ENCODE measurements at places on chromosomes 11 and 22. TPM values are rescaled to one million over a fixed set of nuclear protein-coding genes. Genes with fewer than 3 reads are reported as not detected.
A peak's percentile ranks its signal among the peaks of the same experiment; 100 is the strongest.

Gene GUCY1A2
- 15.1 TPM for total RNA-seq

Gene TRIM48
- not detected for total RNA-seq

Gene C11orf52
- total RNA-seq, result 7.9 TPM

Gene APOL6
- total RNA-seq, result 1.2 TPM

Gene TBX10
- not detected for total RNA-seq

Gene SCGB1D2
- total RNA-seq, result not detected

Gene HEPN1
- not detected for total RNA-seq

Gene HMOX1
- 1.6 TPM for total RNA-seq

Gene STIM1
- 43.9 TPM for total RNA-seq

Gene PKP3
- total RNA-seq, result 65.7 TPM

Gene BTBD18
- not detected for total RNA-seq

GRCh38 chr11:84420271-84420670 lies 1134.1 kb upstream of the CCDC90B start:
- H3K4me3 ChIP-seq, result no peak overlapping the region
- no peak overlapping the region for H3K27ac ChIP-seq
- H3K36me3 ChIP-seq, result no peaks in the 10 kb centered on the region
- peaks cover 9% of the 10 kb centered on the region for H3K27me3 ChIP-seq

DNA sequence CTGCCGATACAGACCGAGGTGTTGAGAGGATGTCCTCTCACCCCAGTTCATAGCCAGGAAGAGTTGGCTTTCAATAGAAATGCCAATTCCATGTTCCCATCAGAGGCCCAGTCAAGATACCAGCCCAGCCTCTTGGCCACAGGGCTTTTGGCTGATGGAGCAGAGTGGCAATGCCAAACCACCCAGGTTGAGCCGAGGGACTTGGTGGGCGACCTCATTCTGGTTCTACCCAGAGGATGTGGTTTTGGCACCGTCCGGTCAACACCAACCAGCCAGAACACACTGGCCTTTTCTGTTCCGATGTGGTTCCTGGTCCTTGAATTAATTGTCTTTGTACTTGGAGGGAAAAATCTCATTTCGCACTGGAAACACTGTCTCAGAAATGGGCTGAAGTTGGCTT lies 60.5 kb downstream of the COMMD9 start:
- peaks cover 52% of the 10 kb centered on the region for H3K4me1 ChIP-seq
- H3K4me3 ChIP-seq, result no peak overlapping the region
- H3K36me3 ChIP-seq, result peaks cover 20% of the 10 kb centered on the region
- DNase-seq, result no peak
- no peaks in the 10 kb centered on the region for H3K27me3 ChIP-seq

- H3K27me3 ChIP-seq, result no peaks in the 10 kb centered on the region
- DNase-seq, result no peak
- H3K36me3 ChIP-seq, result peaks cover 7% of the 10 kb centered on the region
- peak overlapping the region; percentile 26 for H3K27ac ChIP-seq
- H3K4me1 ChIP-seq, result peaks cover 13% of the 10 kb centered on the region
Observed at GRCh38 chr11:121841487-121842191, 274.4 kb downstream of the BLID start.

GRCh38 chr11:1559111-1559951 lies 12.7 kb downstream of the DUSP8 start:
- H3K36me3 ChIP-seq, result no peaks in the 10 kb centered on the region
- peaks cover 7% of the 10 kb centered on the region for H3K4me1 ChIP-seq
- peaks cover 1% of the 10 kb centered on the region for H3K27me3 ChIP-seq
- H3K27ac ChIP-seq, result no peak overlapping the region

DNA sequence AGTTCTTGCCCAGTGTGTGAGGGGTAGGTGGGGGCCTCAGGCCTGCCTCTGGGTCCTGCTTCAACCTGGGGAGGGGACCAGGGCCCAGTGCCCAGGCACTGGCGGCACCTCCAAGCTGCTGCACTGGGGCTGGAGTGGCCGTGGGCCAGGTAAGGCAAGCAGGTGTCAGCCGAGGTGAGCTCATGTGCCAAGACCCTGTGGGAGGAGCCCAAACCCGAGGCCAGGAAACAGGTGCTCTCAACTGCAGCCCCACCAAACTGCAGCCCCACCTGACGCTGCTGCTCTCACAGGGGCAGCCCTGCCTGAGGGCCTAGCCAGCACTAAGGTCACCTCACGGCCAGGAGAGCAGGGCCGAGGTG lies 18.1 kb upstream of the GNB1L start:
- no peak overlapping the region for H3K4me3 ChIP-seq
- H3K4me1 ChIP-seq, result peaks cover 7% of the 10 kb centered on the region
- H3K27me3 ChIP-seq, result no peaks in the 10 kb centered on the region
- DNase-seq, result no peak

DNA sequence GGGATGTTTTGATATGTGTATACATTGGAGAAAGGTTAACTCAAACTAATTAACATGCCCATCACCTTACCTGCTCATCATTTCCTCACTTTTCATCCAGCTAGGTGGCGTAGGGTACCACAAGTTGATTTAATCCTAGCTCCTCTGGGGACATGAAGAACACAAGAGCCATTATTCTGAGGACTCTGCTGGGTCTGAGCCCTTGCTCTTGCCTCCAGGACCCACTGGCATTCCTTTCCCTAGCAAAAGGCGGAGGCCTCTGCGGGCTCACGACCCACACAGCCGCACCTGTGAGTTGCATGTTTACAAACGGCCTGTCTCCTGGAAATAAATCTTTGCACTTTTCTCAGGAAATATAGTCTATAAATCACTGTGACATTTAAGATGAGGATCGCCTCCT lies 871.9 kb downstream of the TBC1D22A start:
- no peak overlapping the region for H3K27ac ChIP-seq
- no peaks in the 10 kb centered on the region for H3K36me3 ChIP-seq
- DNase-seq, result no peak
- H3K4me1 ChIP-seq, result no peaks in the 10 kb centered on the region

DNA sequence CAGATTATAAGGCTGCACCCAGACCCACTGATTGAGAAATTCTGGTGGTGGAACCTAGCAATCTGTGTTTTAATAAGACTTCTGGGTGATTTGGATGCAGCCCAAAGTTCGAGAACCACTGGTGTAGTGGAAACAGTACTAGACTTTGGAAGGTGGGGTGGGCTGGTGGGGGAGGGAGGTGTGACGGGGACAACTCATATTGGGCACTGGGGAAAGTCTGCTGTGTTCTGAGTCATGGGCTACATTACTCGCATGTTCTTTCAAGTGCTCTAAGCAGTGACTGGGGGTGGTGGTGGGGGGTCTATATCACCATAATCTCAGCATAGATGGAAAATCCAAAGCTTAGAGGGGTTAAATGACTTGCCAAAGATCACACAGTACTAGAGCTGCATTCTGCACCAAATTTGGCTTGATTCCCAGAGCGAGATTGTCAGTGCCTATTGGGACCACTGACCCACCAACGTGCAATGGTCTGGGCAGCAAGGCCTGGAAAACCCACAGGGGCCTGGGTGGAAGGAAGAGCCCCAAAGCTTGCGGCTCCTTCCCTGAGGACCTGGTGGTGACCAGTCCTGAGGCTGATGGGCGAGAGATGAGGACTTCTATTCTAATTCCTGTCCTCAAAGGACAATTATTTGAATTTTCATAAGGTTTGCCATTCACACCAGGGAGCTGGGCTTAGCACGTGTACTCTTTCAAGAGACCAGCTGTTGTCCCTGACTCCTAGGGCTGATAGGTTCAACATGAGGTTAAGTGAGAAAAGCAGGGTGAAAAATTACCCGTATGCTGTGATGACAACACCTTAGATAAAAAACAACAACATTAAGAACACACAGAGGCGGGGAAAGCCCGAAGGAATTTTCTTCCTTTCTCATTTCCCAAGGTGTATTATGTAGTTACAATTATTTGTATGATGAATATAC lies 77.5 kb upstream of the NARS2 start:
- peaks cover 12% of the 10 kb centered on the region for H3K4me1 ChIP-seq
- no peak overlapping the region for H3K27ac ChIP-seq
- DNase-seq, result no peak

DNA sequence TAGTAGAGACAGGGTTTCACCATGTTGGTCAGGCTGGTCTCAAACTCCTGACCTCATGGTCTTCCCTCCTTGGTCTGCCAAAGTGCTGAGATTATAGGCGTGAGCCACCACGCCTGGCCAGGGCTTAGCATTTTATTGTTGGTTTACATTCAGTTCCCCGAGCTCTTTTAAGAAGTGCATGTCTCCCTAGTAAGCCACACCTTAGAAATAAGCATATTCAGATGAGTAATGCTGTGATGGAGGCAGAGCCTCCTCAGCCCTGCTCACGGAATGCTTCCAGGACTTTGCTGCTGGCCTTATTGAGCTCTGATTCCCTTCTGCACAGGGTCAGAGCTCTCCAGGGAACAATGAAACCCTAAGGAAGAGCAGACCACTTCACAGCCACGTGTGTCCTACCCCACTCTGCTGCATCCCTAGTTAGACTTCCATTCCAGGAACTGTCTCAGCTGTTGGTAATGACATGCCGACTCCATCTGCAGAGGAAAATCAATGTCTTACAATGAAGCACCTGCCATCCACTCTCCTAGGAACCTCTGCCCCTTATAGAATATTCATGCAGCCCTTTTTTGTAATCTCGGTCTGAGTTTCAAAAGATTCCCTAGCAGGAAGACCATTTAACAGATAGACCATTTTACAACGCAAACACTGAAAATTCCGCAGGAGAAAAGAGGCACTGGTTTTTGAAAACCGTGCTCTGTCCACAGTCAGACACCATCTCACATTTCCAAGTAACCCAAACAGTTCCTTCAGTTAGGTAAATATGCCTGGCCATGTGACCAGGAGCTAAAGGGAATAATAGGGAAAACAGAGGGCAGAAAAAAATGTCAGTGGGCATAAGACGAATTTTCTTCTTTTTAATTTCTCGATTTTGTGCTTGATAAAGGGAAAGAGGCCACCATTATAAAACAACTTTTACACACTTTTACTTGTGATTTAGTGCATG lies 1.7 kb upstream of the JAM3 start:
- no peak overlapping the region for H3K27ac ChIP-seq
- no peak for DNase-seq
- H3K36me3 ChIP-seq, result no peaks in the 10 kb centered on the region
- no peak overlapping the region for H3K4me3 ChIP-seq

GRCh38 chr11:69309631-69310280 lies 15.8 kb downstream of the MYEOV start:
- peaks cover 3% of the 10 kb centered on the region for H3K4me1 ChIP-seq
- no peak overlapping the region for H3K27ac ChIP-seq
- peaks cover 4% of the 10 kb centered on the region for H3K27me3 ChIP-seq
- no peak for DNase-seq
- H3K4me3 ChIP-seq, result no peak overlapping the region

DNA sequence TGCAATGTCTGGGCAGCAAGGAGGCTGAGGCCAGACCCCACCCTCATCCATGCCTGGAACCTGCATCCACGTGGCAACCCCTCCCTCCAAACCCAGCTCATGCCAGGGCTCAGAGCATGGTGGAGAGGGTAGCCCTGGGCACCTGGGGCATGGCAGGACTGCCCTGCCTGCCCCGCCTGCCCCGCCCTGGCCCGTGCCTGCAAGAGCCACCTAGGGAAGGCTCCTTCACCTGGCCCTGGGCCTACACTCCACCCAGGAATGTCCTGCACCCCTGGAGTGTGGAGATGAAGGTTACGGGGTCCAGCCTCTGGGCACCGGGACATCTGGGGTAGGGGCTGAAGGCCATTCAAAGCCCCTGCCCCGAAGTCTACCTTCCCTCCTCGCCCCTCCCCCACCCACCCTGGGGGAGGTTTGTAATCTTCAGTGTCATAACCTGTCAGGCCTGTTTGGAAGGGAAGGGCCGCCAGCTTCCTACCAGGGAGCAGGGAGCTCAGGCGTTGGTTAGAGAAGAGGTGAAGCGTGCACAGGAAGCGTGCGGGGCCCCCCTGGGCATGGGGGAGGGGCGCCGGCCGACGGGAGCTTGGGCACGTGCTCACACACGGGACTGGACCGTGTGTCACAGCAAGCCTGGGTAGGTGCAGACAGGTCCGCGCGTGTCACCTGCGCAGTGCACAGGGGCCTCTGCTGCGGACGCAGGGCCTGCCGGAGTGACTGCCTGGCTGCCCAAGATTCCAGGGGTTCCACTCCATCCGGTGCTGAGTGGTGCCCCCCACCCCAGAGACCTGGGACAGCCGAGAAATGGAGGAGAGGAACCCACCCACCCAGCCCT lies 30.7 kb upstream of the TH start:
- DNase-seq, result no peak
- no peaks in the 10 kb centered on the region for H3K27me3 ChIP-seq
- H3K4me3 ChIP-seq, result no peak overlapping the region
- H3K36me3 ChIP-seq, result no peaks in the 10 kb centered on the region
- H3K27ac ChIP-seq, result no peak overlapping the region

DNA sequence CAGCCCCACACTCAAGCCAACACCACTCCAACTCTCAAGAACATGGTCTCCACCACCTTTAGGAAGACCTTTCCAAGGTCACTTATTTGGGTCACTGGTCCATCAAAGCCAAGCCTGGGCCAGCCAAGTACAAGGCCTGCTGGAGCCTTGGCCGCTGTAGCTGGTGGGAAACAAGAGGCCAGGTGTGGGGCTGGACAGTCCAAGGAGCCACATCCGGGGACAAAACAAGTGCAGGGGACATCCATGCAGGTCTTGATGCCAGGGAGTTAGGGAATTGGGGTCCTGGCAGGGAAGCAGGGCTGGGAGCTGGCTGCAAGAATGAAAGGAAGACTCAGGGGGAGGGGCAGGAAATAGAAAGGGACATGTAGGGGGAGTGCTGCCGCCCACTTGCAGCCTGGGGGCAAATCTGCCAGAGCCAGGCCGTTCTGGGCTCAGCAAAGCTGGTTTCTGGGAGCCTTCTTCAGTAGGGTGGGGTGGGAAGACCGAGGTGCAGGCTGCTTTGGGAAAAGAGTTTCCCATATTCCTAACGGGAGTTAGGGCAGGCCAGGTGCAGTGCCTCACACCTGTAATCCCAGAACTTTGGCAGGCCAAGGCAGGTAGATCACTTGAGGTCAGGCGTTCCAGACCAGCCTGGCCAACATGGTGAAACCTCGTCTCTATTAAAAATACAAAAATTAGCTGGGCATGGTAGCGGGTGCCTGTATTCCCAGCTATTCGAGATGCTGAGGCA lies 69.5 kb upstream of the ATXN10 start:
- H3K36me3 ChIP-seq, result peaks cover 1% of the 10 kb centered on the region
- H3K27ac ChIP-seq, result no peak overlapping the region
- no peaks in the 10 kb centered on the region for H3K27me3 ChIP-seq
- H3K4me1 ChIP-seq, result peaks cover 63% of the 10 kb centered on the region
- no peak for DNase-seq

- H3K27ac ChIP-seq, result no peak overlapping the region
- H3K4me3 ChIP-seq, result no peak overlapping the region
- H3K27me3 ChIP-seq, result no peaks in the 10 kb centered on the region
- H3K4me1 ChIP-seq, result peaks cover 13% of the 10 kb centered on the region
Observed at GRCh38 chr11:69971741-69972140, 106.4 kb upstream of the ANO1 start.

DNA sequence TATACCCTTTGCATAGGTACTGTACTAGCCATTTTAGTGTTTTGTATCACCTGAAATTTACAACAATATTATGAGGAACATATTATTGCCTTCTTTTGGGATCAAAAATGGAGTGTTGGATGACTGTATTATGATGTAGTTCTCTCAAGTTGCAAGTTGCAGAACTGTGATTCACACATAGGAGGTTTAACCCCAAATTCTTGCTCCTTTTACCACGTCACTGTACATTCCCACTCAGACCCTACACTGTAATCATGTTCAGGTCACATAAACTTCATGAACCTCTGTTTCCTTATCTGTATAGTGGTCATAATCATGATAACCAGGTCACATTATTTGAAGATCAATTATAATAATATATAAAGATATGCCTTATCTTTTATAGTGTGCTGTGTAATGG lies 925.1 kb upstream of the TENM4 start:
- no peaks in the 10 kb centered on the region for H3K27me3 ChIP-seq
- no peak overlapping the region for H3K4me3 ChIP-seq
- no peak overlapping the region for H3K27ac ChIP-seq
- no peaks in the 10 kb centered on the region for H3K4me1 ChIP-seq

- no peaks in the 10 kb centered on the region for H3K4me1 ChIP-seq
- no peak for DNase-seq
- no peaks in the 10 kb centered on the region for H3K27me3 ChIP-seq
- no peak overlapping the region for H3K27ac ChIP-seq
- H3K4me3 ChIP-seq, result no peak overlapping the region
Observed at GRCh38 chr22:47586038-47586437, 823.6 kb downstream of the TBC1D22A start.

Measured in mesothelial cell of epicardium (in vitro differentiated cells).